ENCODE measurements at places on chromosomes 6 and 20. TPM values are rescaled to one million over a fixed set of nuclear protein-coding genes. Genes with fewer than 3 reads are reported as not detected.

KIF25 gene
- total RNA-seq, result not detected

MUC21 gene
- total RNA-seq, result not detected

SLC22A7 gene
- not detected for total RNA-seq

CDSN gene
- total RNA-seq, result 1.2 TPM

HSPA1L gene
- total RNA-seq, result 0.37 TPM

INSM1 gene
- total RNA-seq, result not detected

PLTP gene
- 17.7 TPM for total RNA-seq

SLC13A3 gene
- total RNA-seq, result 3.7 TPM

SLPI gene
- total RNA-seq, result 129 TPM

IL20RA gene
- not detected for total RNA-seq

SMOC2 gene
- not detected for total RNA-seq

SNAI1 gene
- total RNA-seq, result not detected

FAM209B gene
- total RNA-seq, result not detected

UNC5CL gene
- total RNA-seq, result 0.67 TPM

MRPS26 gene
- 25.3 TPM for total RNA-seq

POLR3F gene
- 15.0 TPM for total RNA-seq

Measured in mammary epithelial cell (primary cell).